Activated CD4-positive, alpha-beta T cell treated with anti-CD3 and anti-CD28 coated beads for 48 hours (primary cell): ENCODE measurements at places on chromosomes 2 and 18.

GRCh38 chr2:10873790-10874437 lies 37.8 kb upstream of the KCNF1 start:
- DNase-seq = peak; percentile 17

- no peak for DNase-seq
Observed at GRCh38 chr2:177612659-177613058, 220.1 kb downstream of the AGPS start.

DNA sequence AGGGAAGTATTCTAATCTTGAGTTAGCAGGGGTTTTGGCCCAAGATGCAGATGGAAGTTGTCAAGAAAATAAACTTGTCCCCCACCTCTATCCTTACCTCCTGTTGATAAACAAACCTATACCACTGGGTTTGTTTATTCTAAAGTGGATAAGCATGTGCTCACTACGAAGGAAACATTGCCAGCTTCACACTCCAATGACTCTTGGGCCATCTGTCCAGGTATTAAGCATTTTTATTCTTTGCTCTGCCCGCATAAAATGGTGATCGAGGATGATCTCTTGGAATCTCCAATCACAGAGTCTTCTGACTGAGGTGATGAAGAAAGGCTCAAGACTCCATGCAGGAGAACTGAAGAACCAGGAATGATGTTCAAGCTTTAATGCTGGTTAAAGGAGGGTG lies 1908.4 kb upstream of the PIK3C3 start:
- DNase-seq = no peak

DNA sequence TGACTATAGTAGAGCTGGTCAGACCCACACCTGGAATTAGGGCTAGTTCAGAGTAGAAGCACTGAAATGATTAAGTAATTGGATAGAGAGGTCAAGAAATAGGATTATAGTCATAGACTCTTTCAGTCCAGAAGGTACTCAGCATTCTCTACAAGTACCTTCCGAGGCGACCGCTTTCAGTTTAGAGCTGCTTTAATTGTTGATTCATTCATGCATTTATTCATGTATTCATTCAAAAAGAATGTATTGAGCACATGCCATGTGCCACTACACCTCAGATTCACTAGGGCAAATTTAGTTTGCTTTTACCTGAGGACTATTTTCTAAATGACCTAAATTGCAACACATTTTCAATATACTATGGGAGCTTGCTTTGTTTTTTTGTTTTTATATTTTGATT lies 48.7 kb downstream of the CRIM1 start:
- no peak for DNase-seq

DNA sequence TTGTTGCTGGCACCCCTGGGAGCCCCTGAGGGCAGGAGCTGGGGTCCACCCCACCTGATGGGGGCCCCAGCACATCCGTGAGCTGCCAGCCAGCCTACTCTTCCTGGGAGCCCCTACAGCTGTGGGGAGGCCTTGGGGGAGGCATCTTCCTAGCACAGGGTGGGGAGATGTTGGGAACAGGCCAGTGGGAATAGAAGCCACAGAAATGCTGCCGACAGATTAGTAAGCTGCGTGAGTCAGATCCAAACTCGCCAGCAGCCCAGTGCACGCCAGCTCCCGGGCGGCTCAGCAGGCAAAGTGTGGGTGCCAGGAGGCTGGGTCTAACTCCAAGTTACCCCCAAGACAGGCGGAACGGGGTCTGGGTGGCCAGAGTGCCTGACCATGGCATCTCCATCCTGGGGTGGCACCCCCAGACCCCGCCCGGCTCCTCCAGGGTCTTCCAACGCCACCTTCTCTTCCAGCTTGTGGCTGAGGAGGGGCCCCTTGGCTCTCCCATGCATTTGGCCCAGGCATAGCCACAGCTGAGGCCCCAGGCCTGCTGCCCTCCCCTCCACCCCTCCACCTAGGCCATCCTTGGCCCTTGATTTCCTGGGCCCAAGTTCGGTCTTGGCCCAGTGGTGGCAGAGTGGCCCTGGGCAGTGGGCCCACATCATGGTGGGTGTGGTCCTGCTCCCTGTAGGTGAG lies 15.3 kb downstream of the CROCC2 start:
- DNase-seq = peak; percentile 4

GRCh38 chr2:143344780-143345179 lies 215.6 kb downstream of the ARHGAP15 start:
- no peak for DNase-seq

- no peak for DNase-seq
Observed at GRCh38 chr2:239181903-239182581, 218.8 kb downstream of the HDAC4 start.

DNA sequence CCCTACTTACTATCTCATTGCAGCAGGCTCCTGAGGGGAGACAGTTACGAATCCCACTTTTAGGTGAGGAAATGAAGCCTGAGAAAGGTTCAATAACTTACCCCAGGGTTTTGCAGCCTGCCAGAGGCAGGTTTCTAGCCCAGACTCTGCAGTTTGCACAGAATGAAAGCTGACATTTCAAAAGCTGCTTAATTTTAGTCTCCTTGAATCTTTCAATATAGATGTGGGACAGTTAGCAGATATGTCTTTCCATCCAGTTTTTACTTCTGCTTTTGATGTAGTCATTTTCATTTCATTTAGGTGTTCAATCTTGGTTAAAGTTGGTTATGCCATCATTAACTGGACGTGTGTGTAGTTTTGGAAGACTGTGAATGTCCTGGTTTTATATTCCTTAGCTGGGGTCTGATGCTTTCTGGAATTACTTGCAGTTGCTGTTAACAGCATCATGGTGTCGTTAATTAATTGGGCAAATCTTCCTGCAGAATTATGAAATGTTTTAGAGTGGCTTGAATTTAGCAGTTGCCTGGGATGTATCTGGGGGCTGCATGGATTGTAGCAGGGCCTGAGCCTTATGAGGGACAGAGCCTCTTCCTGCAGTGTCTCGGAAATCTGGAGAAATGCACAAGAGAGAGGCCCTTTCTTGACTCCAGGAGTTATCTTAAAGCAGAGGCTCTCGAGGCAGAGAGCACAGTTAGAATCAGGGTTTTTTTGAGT lies 100.8 kb downstream of the ZNF532 start:
- DNase-seq = no peak

GRCh38 chr2:171629113-171629512 lies 58.2 kb upstream of the DYNC1I2 start:
- DNase-seq = no peak

GRCh38 chr18:73313476-73313875 lies 445.7 kb upstream of the NETO1 start:
- DNase-seq = no peak

DNA sequence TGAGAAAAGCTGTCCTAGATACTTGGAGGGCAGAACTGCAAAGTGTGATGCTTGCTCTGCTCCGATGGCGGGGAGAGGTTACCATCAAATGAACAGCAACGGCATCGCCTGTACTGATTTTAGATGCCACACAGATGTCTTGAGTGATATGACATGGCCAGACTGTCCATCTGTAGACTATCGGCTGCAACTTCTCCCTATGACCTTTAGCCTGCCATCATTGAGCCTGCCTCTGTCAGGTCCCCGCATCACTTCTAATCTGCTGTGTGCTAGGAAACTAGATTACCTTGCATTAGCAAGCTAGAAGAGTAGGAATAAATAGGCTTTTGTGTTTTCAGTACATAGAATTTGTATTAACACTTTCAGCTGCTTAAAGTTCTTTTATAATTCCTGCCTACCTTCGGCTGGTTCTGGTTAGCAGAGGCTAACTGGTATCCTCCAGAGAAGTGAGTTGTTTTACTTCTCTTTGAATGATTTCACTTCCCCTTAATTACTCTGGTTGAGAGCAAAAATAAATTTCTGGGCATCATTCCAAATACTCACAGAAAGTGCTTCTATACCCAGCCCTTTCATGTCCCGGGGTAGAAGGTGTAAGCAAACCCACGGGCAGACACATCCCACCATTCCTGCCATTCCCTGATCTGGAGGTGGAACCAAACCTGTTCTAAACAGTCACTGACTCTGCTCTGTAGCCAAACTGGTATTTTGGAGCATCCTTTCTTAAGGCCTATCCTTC lies 24.0 kb downstream of the GAREM2 start:
- DNase-seq = no peak

GRCh38 chr18:6486764-6487426 lies 72.2 kb upstream of the L3MBTL4 start:
- DNase-seq = no peak

DNA sequence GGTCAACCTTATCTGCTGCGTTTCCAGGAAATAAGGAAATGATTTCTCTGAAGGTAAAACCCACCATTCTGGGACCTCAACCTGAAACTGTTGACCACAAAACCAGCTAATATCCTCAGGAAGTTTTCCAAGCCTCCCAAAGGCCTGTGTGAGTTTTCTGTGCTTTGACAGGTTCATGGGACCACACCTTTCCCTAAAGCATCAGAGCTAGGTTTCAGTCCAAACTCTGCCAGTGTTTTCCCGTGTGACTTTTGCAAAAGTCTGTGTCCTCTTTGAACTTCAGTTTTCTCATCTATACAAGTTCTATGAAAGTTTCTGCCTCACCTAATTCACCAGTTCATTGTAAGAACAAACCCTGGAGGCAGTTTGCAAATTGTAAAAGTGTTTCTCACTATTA lies 39.8 kb downstream of the VSNL1 start:
- no peak for DNase-seq

DNA sequence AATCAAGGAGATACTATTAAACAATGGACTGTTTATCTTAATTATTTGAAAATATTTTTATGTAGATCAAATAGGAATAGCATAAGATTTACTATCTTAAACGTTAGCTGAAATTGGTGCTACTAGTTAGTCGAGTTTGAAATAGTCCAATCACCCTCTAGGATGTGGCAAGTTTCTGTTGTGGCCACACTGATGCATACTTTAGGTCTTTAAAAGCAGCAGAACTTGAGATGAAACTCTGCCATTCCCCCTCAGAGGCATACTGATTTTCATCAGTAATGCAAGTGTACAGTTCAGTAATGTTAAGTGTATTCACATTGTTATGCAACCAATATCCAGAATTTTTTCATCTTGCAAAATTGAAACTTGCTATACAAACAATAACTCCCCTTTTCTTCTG lies 151.8 kb downstream of the SLC4A10 start:
- DNase-seq = no peak

GRCh38 chr2:190720691-190721090 lies 71.8 kb downstream of the NAB1 start:
- no peak for DNase-seq

DNA sequence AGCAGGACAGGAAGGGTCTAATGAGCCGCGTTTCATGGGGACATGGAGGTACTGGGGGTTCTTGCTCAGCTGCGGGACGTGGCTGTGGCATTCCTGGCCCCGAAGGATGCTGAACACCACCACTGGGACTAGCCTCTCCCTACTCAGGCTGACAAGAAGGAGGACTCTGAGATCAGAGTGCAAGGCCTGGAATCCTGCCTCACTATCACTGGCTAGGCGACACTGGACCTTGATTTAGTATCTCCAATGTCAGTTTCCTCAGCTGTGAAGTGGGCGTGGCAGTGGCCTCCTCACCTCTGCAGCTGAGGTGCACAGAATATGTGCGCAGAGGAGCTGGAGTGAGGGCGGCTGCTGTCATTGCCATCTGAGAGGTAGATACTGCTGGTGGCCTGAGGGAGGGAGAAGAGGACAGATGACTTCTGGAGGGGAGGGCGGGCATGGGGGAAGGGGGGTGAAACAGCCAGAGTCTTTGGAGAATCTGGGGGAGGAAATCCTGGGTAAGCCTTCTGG lies 157.8 kb upstream of the CAPN13 start:
- DNase-seq = no peak

DNA sequence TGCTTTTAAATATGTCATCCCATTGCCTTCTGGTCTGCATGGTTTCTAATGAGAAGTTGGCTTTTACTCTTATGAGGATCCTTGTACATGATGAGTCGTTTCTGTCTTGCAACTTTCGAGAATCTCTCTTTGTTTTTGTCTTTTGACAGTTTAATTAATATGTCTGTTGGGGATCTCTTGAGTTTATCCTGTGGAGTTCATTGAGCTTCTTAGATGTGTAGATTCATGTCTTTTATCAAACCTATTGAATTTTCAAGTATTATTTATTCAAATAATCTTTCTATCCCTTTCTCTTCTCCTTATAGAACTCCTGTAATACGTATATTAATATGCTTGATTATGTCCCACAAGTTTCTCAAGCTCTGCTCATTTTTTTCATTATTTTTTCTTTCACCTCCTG lies 67.9 kb downstream of the TMEM185B start:
- no peak for DNase-seq

DNA sequence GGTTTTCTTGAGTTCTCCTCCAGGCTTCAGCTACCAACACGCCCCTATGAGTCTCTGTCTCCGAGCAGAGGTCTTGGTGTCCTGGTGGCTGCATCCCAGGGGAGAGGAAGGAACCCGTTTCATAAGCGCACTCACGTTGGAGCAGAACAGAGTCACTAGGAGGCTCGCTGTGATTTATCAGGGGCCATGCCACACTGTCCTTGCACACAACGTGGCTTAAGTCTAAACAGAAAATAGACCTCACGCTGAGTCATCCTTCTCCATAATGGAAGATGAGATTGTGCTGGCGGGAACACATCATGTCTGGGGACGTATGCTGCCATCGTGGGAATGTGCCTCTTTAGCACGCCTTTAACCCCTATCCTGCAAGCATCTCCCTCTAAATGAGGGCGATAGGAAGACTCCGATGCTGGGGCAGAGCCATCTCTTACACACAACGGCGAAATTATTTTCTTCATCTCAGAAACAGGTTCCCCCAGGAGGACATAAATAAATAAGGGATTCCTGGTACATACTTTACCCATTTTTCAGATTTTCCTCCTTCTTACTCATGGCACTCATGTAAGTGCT lies 211.4 kb downstream of the KLHL29 start:
- DNase-seq = no peak

DNA sequence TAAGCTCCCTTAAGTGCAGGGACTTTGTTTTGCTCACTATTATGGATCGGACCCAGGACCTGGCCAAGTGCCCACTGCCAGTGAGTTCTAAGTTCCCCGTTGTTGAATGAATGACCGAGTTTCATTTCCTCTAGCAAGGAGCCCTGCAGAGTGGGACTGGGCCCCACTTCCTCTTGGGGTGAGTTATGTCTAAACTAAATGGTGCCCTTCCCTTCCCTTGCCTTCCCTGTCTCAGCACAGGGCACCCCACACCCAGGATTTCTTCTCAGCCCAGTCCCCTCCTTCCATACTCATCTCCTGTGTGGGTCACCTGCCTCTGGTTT lies 195.3 kb upstream of the HS6ST1 start:
- DNase-seq = no peak

GRCh38 chr2:146147448-146148012 lies 1627.6 kb upstream of the ZEB2 start:
- DNase-seq = no peak

- no peak for DNase-seq
Observed at GRCh38 chr2:230734247-230735175, 21.9 kb downstream of the CAB39 start.
